ENCODE measurements at places on chromosomes 2 and 18. TPM values are rescaled to one million over a fixed set of nuclear protein-coding genes. Genes with fewer than 3 reads are reported as not detected.

DNA sequence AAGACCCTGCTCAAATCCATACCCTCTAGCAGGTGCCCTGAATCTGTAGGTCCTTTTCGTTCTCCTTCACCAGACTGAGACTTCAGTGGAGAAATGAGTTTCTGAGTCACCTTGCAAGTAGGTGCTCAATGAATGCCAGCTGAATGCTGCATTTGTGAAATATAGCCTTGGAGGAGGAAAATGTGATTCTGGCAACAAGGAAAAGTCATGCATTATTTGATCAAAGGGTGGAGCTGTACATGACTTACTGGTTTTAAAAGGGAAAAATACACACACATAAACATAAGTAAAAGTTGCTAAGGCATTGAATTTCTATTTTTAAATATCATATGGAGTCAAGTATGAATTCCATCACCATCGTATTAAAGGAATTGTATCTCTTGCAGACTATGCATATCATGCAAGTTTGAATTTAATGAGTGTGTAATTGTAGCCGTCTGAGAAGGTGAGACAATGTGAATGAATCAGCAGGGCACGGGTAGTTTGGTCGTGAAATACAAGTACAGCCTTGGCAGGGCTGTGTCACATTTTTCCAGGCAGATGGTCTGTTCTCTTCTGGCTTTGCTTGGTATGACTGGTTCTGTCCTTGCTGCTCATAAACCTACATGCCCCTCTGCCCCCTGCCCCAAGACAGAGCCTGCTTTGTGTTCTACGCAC is 160.8 kb downstream of the COL6A3 start:
- DNase-seq = no peak

DNA sequence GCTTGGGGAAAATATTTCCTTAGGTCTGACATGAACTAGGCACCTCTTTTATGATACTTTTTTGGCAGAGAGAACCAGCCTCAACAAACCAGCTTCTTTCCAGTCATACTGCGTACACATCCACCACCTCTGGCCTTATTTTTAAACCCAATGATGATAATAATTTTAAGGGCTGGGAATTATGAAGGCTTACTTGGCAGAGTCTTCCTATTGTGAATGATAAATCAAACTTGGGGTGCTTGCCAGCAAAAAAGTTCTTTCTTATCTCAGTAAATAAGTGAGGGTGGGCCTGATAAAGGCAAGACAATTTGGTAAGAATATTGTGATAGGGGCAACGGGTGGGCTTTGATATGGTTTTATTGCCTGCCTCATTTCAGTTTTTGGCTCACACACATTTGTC is 1230.2 kb upstream of the ZEB2 start:
- no peak for DNase-seq

DNA sequence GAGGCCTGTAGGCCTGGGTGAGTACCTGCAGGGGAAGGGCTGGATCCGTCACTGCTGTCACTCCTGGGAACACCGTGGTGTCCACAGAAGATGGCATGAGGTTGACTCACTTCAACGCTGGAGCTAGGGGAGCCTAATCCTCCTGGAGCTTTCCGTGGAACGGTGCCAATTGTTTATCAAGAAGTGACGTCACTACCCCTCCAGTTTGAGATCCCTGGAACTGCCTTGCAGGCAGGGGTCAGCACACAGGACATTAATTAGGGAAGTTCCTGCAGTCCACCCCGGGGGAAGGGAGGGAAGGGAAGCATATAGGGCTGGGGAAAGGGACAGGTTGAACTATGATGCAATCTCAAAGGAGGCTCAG is 408.6 kb downstream of the GALR1 start:
- no peak for DNase-seq

GRCh38 chr2:55112229-55113031 is 62.2 kb upstream of the RTN4 start:
- DNase-seq = peak; percentile 90

GRCh38 chr2:60735496-60736250 is 20.4 kb upstream of the PAPOLG start:
- no peak for DNase-seq

GRCh38 chr2:237911363-237912017 is 52.1 kb downstream of the RAMP1 start:
- no peak for DNase-seq

- no peak for DNase-seq
These were observed 83.8 kb upstream of the RIOK3 start for GRCh38 chr18:23369266-23369665.

DNA sequence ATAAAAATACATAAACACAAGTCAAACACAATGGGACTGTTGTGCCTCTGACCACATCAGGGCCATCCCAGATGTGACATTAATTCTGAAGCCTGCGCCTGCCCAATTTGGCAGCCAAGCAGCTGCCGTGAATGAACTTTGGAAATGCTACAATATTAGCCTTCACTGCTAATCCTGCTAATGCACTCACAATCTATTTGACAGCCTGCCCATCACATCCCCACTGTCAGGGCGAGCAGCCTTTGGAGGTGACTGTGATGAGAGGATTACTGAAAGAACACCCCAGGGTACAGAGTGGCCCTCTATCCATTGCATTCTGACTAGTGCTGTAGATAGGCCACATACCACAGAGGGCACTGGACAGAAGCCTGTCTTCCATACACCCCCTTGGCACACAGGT is 21.6 kb downstream of the OSR1 start:
- DNase-seq = no peak

- no peak for DNase-seq
These were observed 130.7 kb downstream of the UBE2E3 start for GRCh38 chr2:181111059-181111458.

DNA sequence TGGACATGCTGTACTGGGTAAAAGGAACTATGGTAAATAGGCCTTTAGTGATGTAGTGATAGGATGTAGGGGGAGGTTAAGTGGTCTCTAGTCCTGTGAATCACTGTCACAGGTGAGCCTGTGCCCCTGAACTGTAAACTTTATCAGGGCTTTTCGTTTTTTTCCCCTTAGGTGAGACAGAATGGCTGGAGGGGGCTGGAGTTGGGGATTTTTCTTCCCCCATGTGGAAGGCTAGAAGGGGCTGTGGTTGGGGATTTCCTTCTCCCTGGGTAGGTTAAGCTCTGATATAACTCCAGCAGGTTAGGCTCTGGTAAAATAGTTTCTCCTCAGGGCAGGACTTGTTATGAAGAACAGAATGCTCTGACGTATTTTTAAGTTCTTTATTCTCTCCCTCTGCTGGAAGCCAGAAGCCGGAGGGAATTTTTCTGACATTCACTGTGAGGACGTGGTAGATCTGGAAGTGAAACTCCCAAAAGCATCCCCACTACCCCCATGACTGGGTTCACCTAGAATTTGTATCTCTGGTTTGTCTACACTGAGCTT is 28.5 kb downstream of the PIKFYVE start:
- DNase-seq = no peak

- no peak for DNase-seq
These were observed 42.1 kb downstream of the DOK1 start for GRCh38 chr2:74596584-74596983.

DNA sequence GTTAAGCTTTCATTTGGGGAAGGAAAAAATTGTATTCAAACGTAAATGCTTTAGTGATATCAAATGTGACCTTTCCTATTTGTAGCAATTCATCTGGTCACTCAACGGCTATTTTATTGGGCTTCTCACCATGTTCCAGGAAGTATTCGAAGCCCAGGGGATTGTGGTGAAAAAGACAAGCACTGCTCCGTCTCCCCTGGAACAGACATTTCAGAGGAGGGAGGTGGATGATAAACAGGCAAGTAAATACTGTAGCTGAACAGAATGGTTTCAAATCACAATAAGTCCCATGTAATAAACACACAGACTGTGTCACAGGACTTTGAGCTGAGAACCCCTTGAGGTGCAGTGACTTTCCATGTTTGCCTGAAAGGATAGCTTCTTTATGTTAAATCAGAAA is 464.7 kb upstream of the HNRNPA3 start:
- DNase-seq = peak; percentile 24

- DNase-seq = no peak
These were observed 42.1 kb upstream of the ARHGAP25 start for GRCh38 chr2:68692511-68692910.

- DNase-seq = no peak
These were observed 328.1 kb upstream of the PKDCC start for GRCh38 chr2:41719756-41720155.

DNA sequence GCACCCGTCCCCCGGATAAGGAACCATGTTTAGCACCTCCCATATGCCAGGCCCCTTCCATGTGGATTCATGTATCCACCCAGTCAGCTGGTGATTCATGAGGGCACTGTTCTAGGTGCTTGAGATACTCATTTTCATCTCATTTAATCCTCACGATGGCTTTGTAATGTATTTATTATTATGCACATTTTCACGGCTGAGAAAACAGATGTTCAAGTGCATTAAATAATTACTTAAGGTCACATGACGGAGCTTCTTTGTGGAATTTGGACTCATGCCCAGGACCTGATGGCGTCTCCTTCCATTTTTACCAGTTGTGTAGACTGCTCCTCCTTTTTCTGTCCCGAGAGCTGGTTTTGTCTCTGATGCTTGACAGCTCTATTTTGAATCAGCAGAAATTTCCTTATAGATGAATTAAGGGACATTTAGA is 72.2 kb upstream of the RBM44 start:
- peak; percentile 60 for DNase-seq

- DNase-seq = no peak
These were observed 630.8 kb downstream of the NR4A2 start for GRCh38 chr2:155701721-155702120.

GRCh38 chr2:130759906-130760753 is 4.8 kb downstream of the AMER3 start:
- no peak for DNase-seq

DNA sequence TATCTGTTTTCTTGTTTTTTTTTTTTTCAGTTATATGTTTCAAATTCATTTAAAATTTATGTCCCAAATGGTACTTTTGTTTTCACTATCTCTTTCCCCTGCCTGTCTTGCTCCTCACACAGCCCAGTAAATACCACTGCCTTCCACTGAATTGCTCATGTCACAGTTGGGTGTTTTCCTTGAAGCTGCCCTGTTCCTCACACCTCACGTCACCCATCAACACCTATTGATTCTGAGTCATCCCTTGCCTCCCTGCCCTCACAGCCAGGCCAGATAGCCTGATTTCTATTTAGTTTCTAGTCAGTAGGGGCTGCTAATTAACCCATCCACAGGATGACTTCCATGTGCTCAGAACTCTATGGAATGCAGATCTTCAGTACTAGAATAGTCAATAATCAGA is 25.3 kb downstream of the FSHR start:
- no peak for DNase-seq

- no peak for DNase-seq
These were observed 176.7 kb downstream of the SOX11 start for GRCh38 chr2:5868931-5869330.

GRCh38 chr18:47801817-47802216 is 128.6 kb downstream of the SMAD2 start:
- no peak for DNase-seq

GRCh38 chr2:240686460-240686859 is 3.8 kb upstream of the AQP12B start:
- DNase-seq = no peak

- DNase-seq = no peak
These were observed 57.3 kb downstream of the GULP1 start for GRCh38 chr2:188349019-188349418.

DNA sequence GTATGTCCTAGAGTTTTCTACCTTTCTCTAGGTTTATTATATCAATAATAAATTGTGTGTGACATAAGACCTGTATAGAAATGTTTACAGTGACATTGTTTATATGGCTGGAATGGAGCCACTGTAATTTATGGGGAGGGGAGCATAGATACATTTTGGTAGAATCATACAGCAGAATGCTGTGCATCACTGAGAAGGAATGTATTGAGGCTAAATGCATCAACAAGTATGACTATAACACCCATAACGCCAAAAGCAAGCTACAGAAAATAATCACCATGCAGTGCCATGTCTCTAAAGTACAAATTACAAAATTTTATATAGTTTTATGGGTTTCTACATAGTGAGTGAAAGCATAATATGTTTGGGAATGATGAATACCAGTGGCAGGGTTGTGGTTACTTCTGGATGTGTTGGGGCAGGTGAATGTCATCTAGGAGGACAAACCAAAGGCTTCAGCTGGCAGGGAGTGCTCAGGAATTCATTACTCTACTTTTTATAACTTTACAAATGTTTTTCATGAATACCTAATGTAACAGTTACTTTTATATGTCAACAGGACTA is 226.0 kb upstream of the NETO1 start:
- DNase-seq = no peak

DNA sequence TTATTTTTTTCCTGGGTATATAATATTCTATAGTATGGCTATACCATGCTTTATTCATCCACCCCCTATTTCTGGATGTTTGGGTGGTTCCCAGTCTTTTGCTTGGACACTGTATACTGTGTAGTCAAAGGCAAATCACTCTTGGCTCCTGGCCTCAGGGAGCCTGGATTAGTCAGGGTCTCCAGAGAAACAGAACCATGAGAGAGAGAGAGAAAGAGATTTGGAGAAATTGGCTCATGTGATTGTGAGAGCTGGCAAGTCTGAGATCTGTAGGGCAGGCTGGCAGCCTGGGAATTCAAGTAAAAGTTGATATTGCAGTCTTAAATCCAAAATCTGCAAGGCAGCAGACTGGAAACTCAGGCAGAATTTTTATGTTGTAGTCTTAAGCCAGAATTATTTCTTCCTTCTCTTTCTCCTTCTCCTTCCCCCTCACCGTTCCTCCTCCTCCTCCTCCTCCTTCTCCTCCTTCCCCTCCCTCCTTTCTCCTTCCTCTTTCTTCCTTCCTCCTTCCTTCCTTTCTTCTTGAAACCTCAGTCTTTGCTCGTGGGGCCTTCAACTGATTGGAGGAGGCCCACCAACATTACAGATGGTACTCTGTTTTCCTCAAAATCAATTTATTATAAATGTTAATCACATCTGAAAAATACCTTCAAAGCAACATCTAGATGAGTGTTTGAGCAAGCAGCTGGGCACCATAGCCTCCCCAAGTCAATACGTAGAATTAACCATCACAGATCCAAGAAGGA is 33.0 kb downstream of the CTIF start:
- no peak for DNase-seq

GRCh38 chr2:236376566-236377244 is 112.5 kb upstream of the ASB18 start:
- no peak for DNase-seq

Gene CREB1
- 34.7 TPM for polyA plus RNA-seq

Gene LBX2
- 1.2 TPM for polyA plus RNA-seq

Gene FBLN7
- 9.2 TPM for polyA plus RNA-seq

Gene VIL1
- polyA plus RNA-seq = not detected

Gene STPG4
- polyA plus RNA-seq = not detected

Gene TBR1
- not detected for polyA plus RNA-seq

Gene RAX
- not detected for polyA plus RNA-seq

Gene RESP18
- not detected for polyA plus RNA-seq

Gene PDCD1
- 0.13 TPM for polyA plus RNA-seq

Gene ADD2
- polyA plus RNA-seq = 1.8 TPM

Gene ITGA6
- polyA plus RNA-seq = 84.2 TPM

Gene RNF125
- polyA plus RNA-seq = 10.7 TPM

Gene DSEL
- 11.9 TPM for polyA plus RNA-seq

Gene CD8B2
- polyA plus RNA-seq = 0.04 TPM

Data from forelimb muscle (tissue), 1 donor.